ENCODE measurements at places on chromosomes 5 and 9. TPM values are rescaled to one million over a fixed set of nuclear protein-coding genes. Genes with fewer than 3 reads are reported as not detected.

- no peaks in the 10 kb centered on the region for H3K36me3 ChIP-seq
- no peak for DNase-seq
- no peak overlapping the region for H3K27ac ChIP-seq
- no peak overlapping the region for H3K4me3 ChIP-seq
Observed at GRCh38 chr5:121899346-121899745, 47.7 kb downstream of the FTMT start.

The PGGT1B gene
- 39.3 TPM for total RNA-seq

The IFNB1 gene
- not detected for total RNA-seq

The IFNA13 gene
- total RNA-seq = not detected

The TMEM252 gene
- not detected for total RNA-seq

The FAM78A gene
- total RNA-seq = 60.4 TPM

DNA sequence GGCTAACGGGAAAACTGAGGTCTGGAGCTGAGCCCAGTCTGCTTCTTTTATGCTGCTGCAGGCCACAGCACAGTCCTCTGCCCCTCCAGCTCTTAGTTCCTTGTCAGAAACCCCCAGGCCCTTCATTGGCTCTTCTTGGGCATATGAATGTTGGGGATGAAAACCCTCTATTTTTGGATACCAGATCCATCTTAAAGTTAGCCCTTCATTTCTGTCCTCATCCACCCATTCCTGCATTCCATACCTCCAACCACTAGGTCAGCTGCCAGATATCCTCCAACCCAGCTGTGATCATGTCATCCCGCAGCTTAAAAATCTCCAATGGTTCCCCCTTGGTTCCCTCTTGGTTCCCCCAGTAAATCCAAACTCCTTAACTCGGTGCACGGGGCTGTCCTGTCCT, 1.8 kb upstream of the SLC25A51 start:
- no peaks in the 10 kb centered on the region for H3K36me3 ChIP-seq
- H3K4me3 ChIP-seq = peak overlapping the region; percentile 7
- no peaks in the 10 kb centered on the region for H3K27me3 ChIP-seq
- no peak for DNase-seq

The PCDHA1 gene
- not detected for total RNA-seq

GRCh38 chr5:7565559-7565958, 169.6 kb downstream of the ADCY2 start:
- no peaks in the 10 kb centered on the region for H3K4me1 ChIP-seq
- no peak for DNase-seq
- H3K4me3 ChIP-seq = no peak overlapping the region
- H3K27ac ChIP-seq = no peak overlapping the region

DNA sequence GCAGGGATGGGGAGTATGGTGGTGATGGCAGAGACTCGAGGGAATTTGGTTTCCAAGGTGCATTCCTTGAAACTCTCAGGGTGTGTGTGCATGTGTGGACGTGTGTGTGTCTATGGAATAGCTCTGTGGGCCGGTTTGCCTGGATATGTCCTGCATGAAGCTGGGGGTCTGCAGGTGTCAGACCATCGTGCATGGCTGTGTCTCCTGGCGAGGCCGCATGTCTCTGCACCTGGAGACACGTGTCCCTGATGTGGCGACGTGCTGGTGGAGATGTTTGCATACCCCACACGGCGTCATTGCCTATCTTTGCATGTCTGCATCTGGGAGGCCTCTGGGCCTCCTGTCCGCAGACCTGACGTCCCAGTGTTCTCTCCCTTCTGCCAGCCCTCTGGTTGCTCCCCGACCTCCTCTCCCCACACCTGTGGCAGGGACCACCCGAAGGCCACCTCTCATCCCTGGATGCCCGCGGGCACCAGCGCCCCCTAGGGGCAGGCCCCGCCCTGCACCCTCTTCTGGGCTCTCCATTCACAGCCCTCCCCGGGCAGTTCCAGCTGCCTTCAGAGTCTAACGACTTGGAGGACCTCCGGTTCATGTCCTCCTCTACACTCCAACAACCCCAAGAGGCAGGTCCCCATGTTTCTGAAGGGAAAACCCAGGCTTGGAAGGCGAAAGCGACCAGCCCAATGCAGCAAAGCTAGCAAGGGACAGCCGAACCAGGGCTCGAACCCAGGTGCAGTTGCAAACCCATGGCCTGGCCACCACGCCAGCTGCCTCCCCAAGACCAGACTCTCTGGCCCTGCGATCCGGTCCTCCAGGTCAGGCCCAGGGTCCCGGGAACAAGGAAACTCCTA, 88.6 kb downstream of the LMX1B start:
- H3K4me3 ChIP-seq = no peak overlapping the region
- DNase-seq = no peak
- H3K4me1 ChIP-seq = peaks cover 15% of the 10 kb centered on the region
- peaks cover 61% of the 10 kb centered on the region for H3K27me3 ChIP-seq
- H3K27ac ChIP-seq = peak overlapping the region; percentile 39

The CDX1 gene
- not detected for total RNA-seq

DNA sequence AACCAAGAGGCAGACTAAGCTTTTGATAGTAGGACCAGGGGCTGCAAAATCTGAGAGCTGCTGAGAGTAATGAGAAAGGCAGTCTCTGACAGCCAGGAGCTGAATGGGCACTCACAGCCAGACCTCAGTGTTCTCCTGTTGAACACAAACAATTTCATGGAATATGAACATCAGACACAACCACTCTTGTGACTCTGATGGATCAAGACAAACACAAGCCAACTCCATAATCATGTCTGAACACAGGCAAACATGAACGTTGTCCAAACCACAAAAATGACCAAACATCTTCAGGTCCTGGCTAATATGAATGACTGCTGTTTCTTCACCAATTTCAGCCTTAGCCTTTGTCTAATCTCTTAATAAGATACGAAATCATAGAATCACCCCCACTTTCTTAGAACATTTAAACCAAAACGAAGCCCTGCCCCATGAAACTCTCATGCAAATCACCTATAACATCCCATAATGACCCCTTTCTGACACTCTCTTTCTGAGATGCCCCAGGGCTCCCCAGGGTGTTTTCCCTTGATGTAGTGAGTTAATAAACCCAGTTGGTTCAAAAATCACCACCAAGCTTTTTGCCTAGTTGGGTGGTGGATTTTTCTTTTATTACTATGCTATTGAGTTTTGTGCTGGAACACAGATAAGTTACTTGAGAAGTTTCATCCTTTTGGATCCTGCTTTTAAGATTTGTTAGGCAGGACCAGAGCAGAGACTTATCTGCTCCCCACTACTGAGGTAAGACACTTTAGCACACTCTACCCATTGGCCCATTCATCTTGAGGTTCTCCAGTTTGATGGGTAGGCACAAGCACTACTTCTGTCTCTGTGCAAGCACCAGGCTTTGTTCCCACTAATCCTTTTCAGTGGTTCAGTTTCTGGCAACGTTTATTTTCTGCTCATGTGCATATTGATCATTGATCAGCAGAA, 5.9 kb upstream of the ERAP2 start:
- peaks cover 42% of the 10 kb centered on the region for H3K4me1 ChIP-seq
- H3K27ac ChIP-seq = peak overlapping the region; percentile 74
- H3K4me3 ChIP-seq = peak overlapping the region; percentile 4
- peaks cover 6% of the 10 kb centered on the region for H3K27me3 ChIP-seq
- no peak for DNase-seq

DNA sequence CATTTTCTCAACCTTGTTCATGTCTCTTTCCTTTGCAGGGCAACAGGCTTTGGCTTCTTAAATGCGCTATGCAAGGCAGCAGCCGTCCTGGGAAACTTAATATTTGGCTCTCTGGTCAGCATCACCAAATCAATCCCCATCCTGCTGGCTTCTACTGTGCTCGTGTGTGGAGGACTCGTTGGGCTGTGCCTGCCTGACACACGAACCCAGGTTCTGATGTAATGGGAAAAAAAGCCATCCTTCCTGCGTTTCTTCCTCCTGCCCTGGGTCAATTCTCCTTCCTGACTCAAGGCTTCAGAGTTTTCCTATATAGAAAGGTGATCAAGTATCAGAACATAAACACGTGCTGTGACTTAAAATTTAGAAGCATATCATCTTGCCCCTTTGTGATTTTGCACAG, 77.8 kb upstream of the IQGAP2 start:
- DNase-seq = no peak
- H3K4me1 ChIP-seq = peaks cover 44% of the 10 kb centered on the region
- H3K36me3 ChIP-seq = no peaks in the 10 kb centered on the region
- no peaks in the 10 kb centered on the region for H3K27me3 ChIP-seq
- peak overlapping the region; percentile 75 for H3K4me3 ChIP-seq

GRCh38 chr9:112012026-112012902, 115.7 kb downstream of the UGCG start:
- peaks cover 14% of the 10 kb centered on the region for H3K4me1 ChIP-seq
- no peak for DNase-seq
- no peaks in the 10 kb centered on the region for H3K27me3 ChIP-seq
- H3K27ac ChIP-seq = no peak overlapping the region

The PCDHA13 gene
- not detected for total RNA-seq

DNA sequence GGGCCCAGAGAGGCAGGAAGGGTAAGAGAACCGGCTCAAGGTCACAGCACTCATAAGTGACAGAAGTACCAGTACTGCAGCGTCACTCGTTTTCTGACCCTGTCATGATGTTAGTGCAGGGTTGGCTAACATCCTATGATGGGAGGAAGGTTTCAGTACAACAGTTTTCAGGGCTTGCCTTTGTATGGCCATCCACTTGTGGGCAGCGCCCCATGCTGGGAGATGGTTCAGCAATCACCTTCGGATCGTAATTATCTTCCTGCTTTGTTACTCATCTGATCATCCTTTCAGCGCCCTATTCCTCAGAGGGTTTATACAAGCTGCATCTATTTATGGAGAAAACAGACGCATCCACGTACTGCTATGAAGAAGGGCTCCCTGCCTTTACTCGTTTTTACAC, 2.4 kb downstream of the MAP1B start:
- no peak overlapping the region for H3K4me3 ChIP-seq
- no peak overlapping the region for H3K27ac ChIP-seq
- H3K4me1 ChIP-seq = peaks cover 2% of the 10 kb centered on the region
- H3K27me3 ChIP-seq = peaks cover 60% of the 10 kb centered on the region
- H3K36me3 ChIP-seq = peaks cover 2% of the 10 kb centered on the region
- DNase-seq = no peak

- peaks cover 5% of the 10 kb centered on the region for H3K4me1 ChIP-seq
- peaks cover 4% of the 10 kb centered on the region for H3K36me3 ChIP-seq
- H3K4me3 ChIP-seq = no peak overlapping the region
- no peak overlapping the region for H3K27ac ChIP-seq
Observed at GRCh38 chr9:83642793-83643192, 19.9 kb downstream of the IDNK start.

GRCh38 chr5:139849942-139850341, 54.3 kb downstream of the PSD2 start:
- peaks cover 5% of the 10 kb centered on the region for H3K36me3 ChIP-seq
- peak overlapping the region; percentile 79 for H3K27ac ChIP-seq
- H3K4me3 ChIP-seq = peak overlapping the region; percentile 87
- H3K27me3 ChIP-seq = peaks cover 9% of the 10 kb centered on the region
- no peak for DNase-seq

DNA sequence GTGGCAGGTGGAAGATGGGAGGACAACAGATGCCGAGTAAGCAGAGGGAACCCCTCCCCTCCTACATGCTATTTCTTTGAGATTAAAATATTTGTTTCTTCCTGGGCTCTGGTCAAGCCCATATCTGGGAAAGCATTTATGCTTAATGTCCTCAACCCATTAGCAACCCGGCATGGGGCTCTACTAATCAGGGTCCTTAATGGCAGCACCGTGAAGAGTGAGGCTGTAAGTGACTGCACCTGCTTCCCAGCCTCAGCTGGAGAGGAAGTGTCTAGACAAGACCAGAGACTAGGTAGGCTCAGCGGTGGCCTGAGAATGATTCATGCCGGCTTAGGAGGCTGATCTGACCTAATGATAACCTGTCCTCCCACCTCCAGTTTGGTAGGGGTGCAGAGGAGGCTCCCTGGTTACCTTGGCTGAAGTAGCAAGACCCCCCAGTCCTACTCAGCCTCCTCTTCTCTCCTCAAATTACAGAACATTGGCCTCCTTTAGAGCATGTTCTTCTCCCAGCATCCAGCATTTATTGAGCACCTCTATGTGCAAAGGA, 61.3 kb upstream of the HSPA9 start:
- DNase-seq = no peak
- H3K27ac ChIP-seq = no peak overlapping the region
- peaks cover 5% of the 10 kb centered on the region for H3K36me3 ChIP-seq
- peaks cover 85% of the 10 kb centered on the region for H3K27me3 ChIP-seq
- H3K4me1 ChIP-seq = peaks cover 4% of the 10 kb centered on the region

All from T-helper 17 cell (primary cell).